ENCODE measurements at places on chromosomes 6 and 20. TPM values are rescaled to one million over a fixed set of nuclear protein-coding genes. Genes with fewer than 3 reads are reported as not detected.

DNA sequence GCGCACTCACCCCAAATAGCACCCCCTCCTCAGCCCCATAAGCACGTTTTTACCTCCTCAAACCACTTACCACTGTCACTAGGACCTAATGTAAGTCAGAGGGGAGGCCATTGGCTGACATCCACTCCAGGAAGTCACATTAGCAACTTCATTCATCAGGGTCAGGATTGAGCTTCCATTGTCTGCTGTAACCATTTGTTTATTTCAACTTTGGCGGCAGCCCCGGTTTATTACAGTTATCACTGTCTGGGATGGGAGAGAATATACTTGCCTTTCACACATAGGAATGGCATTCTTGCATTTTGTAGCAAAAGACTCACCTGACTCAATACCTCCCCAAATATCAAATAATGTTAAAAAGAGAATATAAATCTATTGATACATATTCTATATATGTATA lies 38.3 kb downstream of the MAFB start:
- H3K4me3 ChIP-seq, result no peak overlapping the region
- DNase-seq, result peak; percentile 42
- no peak overlapping the region for H3K27ac ChIP-seq
- no peaks in the 10 kb centered on the region for H3K4me1 ChIP-seq
- H3K36me3 ChIP-seq, result no peaks in the 10 kb centered on the region

The ARG1 gene
- 3.6 TPM for total RNA-seq

The RNF217 gene
- 58.6 TPM for total RNA-seq

DNA sequence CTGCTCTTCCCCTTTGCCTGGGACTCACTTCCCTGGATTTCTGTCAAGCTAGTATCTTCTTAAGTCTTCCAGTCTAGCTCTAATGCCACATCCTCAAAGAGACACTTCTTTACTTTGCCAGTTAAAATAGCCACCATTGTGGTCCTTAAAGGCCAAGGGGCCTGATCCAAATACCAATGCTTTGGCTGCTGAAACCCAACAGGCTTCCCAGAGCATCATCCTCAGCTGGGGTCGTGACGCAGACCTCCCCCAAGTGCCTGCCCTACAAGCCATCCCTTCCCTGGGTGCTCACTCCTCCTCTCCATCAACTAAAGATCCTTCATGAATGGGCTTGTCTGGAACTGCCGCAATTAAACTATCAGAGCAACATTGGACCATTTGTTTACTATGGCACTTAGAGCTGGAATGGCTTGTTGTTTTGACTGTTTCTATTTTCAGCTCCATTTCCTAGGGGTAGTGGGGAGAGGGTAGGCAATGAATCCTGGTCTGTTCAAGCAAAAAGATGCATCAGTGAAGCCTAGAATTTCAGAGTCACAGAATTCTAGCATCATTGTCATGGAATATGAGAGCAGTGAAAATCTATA lies 79.6 kb upstream of the SIRPA start:
- H3K4me3 ChIP-seq, result no peak overlapping the region
- no peaks in the 10 kb centered on the region for H3K27me3 ChIP-seq
- DNase-seq, result no peak
- H3K27ac ChIP-seq, result peak overlapping the region; percentile 85
- no peaks in the 10 kb centered on the region for H3K36me3 ChIP-seq

DNA sequence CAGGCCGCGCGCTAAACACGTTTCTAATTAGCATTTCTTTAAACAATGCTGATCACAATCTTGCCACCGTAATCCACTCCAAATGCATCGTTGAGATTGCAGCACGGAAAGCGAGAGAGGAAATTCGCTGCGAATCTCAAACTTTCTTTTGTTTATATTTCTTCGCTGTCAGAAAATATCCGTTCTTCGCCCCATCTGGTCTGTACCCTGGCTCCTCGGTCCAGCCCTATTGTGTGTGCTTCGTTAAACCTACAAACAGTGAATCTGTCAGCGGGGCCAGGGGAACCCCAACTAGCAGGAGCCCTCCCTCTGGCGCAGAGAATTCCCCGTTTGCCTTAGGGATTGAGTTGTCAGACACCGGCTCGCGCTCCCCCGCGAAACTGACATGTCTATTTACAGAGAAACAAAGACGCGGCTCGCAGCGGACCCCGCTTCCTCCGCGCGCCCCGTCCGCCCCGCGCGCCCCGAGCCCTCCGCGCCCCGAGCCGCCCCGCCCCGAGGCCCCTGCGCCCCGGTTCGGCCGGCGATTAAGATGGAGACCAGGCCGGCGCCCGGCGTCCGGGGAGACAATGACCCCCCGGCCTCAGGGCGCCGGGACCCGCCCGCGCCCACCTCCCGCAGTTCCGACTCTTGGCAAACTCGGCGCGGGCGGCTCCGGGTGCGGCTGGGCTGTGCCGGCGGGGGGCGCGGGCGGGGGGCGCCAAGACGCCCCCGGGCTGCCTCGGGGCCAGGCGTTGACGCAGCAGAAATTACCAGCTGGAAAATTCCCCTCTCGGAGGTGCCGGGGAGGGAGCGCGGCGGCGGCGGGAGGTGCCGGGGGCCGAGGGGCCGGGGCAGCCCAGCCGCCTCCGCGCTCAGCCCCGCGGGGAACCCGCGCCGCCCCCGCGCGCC lies 874 bp downstream of the ZBTB46 start:
- peak overlapping the region; percentile 37 for H3K4me3 ChIP-seq
- DNase-seq, result peak; percentile 41
- no peaks in the 10 kb centered on the region for H3K36me3 ChIP-seq
- peak overlapping the region; percentile 74 for H3K27ac ChIP-seq

DNA sequence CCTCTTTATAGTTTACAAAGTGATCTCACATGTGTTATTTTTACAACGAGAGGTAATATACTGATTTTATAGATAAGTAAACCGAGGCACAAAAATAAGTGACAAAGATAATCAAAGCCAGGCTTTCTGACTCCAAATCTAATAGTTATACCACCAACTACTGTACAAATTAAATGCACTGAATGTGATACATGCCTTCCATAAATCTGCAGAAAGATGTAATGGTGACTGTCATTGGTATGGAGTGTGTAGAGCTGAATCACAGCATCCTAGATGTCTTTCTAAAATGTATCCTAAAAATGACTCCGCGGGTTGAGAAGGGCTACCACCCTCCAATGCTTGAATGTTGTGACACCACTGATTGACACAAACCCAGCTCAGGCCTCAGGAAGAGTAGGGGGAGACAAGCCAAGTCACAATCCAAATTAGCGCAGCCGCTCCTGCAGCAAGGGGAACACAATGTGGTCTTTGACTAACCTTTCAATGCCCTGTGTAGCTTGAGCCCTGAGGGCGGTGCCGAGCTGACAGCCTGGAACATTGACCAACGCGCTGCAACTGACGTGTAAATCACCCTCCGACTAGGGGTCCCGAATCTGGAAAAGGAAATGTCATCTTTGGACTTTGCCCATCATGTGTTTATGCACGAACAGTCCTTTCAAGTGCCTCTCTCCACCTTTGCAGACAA lies 136.8 kb downstream of the OLIG3 start:
- no peaks in the 10 kb centered on the region for H3K36me3 ChIP-seq
- no peak overlapping the region for H3K27ac ChIP-seq
- no peaks in the 10 kb centered on the region for H3K27me3 ChIP-seq
- H3K4me3 ChIP-seq, result no peak overlapping the region
- no peaks in the 10 kb centered on the region for H3K4me1 ChIP-seq

DNA sequence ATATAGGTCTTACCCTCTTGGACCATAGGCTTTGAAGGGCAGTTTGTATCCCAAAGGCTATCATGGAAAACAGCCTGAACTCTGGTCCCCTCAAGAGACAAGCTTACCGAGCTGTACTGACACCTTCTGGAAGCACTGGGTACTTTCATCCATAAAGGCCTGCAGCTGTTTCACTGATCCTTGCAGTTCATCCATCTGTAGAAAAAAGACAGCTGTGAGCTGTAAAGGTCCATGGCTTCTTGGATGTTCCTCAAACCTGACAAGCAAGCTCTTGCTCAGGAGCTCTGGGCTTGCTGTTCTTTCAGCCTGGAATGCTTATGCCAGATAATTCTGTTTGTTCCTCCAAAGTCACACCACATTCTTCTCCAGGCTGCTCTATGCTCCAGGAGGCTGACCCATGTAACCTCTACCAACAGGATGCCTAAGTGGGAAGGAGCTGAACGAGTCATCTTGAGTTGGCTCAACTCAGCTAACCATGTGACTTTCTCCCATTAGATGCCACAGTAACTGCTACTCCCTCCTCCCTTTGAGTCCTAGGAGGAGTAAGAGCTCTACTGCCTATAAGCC lies 8.8 kb upstream of the NDRG3 start:
- H3K36me3 ChIP-seq, result peaks cover 3% of the 10 kb centered on the region
- H3K27ac ChIP-seq, result peak overlapping the region; percentile 4
- no peaks in the 10 kb centered on the region for H3K4me1 ChIP-seq
- H3K4me3 ChIP-seq, result no peak overlapping the region
- peak; percentile 94 for DNase-seq
- H3K27me3 ChIP-seq, result no peaks in the 10 kb centered on the region

The TMC2 gene
- 0.31 TPM for total RNA-seq

The KCNK15 gene
- 2.6 TPM for total RNA-seq

- H3K27me3 ChIP-seq, result no peaks in the 10 kb centered on the region
- H3K27ac ChIP-seq, result peak overlapping the region; percentile 91
- peaks cover under 1% of the 10 kb centered on the region for H3K36me3 ChIP-seq
These were observed 2.5 kb upstream of the TMEM14C start for GRCh38 chr6:10720265-10720959.

- DNase-seq, result no peak
- no peak overlapping the region for H3K27ac ChIP-seq
- no peaks in the 10 kb centered on the region for H3K4me1 ChIP-seq
- no peaks in the 10 kb centered on the region for H3K36me3 ChIP-seq
- no peaks in the 10 kb centered on the region for H3K27me3 ChIP-seq
- H3K4me3 ChIP-seq, result no peak overlapping the region
These were observed 617.8 kb downstream of the MMUT start for GRCh38 chr6:48845219-48845618.

DNA sequence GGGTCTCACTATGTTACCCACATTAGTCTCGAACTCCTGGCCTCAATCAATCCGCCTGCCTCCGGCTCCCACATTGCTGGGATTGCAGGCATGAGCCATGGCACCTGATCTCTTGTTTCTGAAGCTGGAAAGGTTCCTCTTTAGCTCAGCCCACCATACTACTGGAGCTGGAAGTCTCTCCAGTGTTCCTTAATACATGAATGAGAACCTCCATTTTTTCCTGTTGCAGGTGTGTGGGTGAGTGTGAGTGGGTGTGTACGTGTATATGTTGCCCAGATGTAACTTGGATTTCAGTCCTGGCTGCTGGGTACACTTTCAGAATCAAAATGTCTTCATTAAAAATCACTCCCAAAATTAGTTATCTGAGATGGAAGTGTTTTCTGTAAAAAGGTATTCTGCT lies 11.1 kb downstream of the PNPLA1 start:
- H3K36me3 ChIP-seq, result no peaks in the 10 kb centered on the region
- H3K27me3 ChIP-seq, result peaks cover 28% of the 10 kb centered on the region
- no peak overlapping the region for H3K27ac ChIP-seq
- no peak overlapping the region for H3K4me3 ChIP-seq

The TOX2 gene
- total RNA-seq, result 12.0 TPM

The POLR3F gene
- total RNA-seq, result 13.3 TPM

DNA sequence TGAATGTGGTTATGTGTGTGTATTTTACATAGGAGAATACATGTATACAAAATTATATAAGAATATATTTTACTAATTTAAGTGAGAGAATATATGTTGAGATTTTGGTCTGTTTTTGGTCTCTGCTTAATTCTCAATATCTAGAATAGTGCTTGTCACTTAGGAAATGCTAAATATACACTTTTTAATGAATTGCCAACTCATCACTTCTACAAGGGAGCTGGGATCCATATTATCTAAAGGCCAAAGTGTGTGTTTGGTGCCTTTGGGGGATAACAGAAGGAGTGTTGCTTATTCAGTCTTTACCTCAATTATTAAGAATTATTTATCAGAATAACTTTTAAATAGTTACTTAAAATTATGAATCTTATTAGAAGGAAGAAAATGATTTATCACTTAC lies 1304.8 kb downstream of the HACE1 start:
- no peaks in the 10 kb centered on the region for H3K27me3 ChIP-seq
- DNase-seq, result no peak
- H3K4me1 ChIP-seq, result no peaks in the 10 kb centered on the region

GRCh38 chr20:63980317-63980805 lies 571 bp upstream of the PRPF6 start:
- H3K36me3 ChIP-seq, result peaks cover 12% of the 10 kb centered on the region
- H3K27me3 ChIP-seq, result peaks cover 4% of the 10 kb centered on the region
- DNase-seq, result no peak
- H3K4me1 ChIP-seq, result peaks cover 5% of the 10 kb centered on the region
- H3K4me3 ChIP-seq, result no peak overlapping the region
- peak overlapping the region; percentile 82 for H3K27ac ChIP-seq

GRCh38 chr6:83294676-83295075 lies 101.5 kb downstream of the RWDD2A start:
- H3K27ac ChIP-seq, result no peak overlapping the region
- no peak overlapping the region for H3K4me3 ChIP-seq
- H3K27me3 ChIP-seq, result no peaks in the 10 kb centered on the region
- no peak for DNase-seq
- no peaks in the 10 kb centered on the region for H3K36me3 ChIP-seq
- H3K4me1 ChIP-seq, result no peaks in the 10 kb centered on the region

The TRIM40 gene
- 0.20 TPM for total RNA-seq

GRCh38 chr6:116535109-116535508 lies 10.4 kb downstream of the TRAPPC3L start:
- H3K4me1 ChIP-seq, result no peaks in the 10 kb centered on the region
- H3K36me3 ChIP-seq, result no peaks in the 10 kb centered on the region
- DNase-seq, result no peak

DNA sequence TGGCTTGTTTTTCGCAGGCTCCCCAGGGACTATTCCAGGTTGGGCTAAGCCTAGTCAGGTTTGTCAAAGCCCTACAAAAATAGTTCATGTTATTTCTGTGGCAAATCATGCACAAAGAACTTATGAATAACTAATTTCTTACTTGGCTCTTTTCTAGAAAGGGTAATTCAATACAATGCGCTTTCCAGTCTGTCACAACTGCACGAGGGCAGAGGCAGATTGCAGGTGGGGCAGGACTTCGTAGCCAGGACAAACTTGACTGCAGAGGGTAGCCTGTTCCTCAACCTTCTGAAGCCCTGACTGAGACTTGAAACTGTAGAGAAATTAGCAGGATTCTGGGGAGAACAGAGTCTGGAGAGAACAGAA lies 253.5 kb downstream of the QKI start:
- H3K27me3 ChIP-seq, result no peaks in the 10 kb centered on the region
- H3K4me3 ChIP-seq, result no peak overlapping the region
- H3K4me1 ChIP-seq, result peaks cover 10% of the 10 kb centered on the region
- no peak for DNase-seq

- H3K4me1 ChIP-seq, result no peaks in the 10 kb centered on the region
- no peak overlapping the region for H3K4me3 ChIP-seq
- DNase-seq, result no peak
- H3K36me3 ChIP-seq, result no peaks in the 10 kb centered on the region
These were observed 298.8 kb upstream of the MAP3K7 start for GRCh38 chr6:90885611-90886056.

The C20orf204 gene
- total RNA-seq, result 1.3 TPM

DNA sequence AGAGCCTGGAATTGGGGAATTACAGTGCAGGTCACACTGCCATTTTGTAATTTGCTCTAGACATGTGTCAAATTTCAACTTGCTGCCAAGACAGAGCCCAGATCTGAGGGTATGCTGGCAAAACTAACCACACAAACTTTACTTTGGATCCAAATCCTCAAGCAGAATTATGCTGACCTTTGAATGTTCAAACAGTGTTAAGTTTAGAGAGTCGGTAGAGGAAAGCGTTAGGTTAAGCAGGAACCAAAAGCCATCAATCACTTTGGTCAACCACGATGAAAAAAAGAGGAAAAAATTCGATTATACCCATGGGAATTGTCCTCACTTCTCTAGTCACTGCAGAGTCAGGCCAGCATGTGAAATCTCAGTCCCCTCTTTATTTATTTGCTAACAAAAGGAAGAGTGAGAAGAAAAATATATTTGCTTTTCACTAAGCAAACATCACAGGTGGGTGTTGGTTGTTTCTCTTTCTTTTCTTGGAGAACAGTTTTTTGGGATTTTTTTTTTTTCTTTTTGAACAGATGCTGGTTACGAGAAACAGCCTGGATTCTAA lies 105.1 kb upstream of the ADGRF1 start:
- H3K27ac ChIP-seq, result no peak overlapping the region
- H3K27me3 ChIP-seq, result no peaks in the 10 kb centered on the region
- H3K4me3 ChIP-seq, result no peak overlapping the region
- no peak for DNase-seq
